Left ventricle myocardium inferior (tissue), 1 donor: ENCODE measurements at places on chromosomes 12 and 14.

- DNase-seq, result no peak
Observed at GRCh38 chr14:51950007-51950406, 39.3 kb upstream of the RTRAF start.

GRCh38 chr14:21861153-21861552 is 187.5 kb upstream of the OR4E1 start:
- no peak for DNase-seq

GRCh38 chr14:49769171-49769570 is 1.2 kb downstream of the KLHDC2 start:
- no peak for DNase-seq

- no peak for DNase-seq
Observed at GRCh38 chr12:54606556-54606955, 18.1 kb upstream of the PPP1R1A start.

- DNase-seq, result no peak
Observed at GRCh38 chr12:77974645-77975044, 144.0 kb downstream of the NAV3 start.

DNA sequence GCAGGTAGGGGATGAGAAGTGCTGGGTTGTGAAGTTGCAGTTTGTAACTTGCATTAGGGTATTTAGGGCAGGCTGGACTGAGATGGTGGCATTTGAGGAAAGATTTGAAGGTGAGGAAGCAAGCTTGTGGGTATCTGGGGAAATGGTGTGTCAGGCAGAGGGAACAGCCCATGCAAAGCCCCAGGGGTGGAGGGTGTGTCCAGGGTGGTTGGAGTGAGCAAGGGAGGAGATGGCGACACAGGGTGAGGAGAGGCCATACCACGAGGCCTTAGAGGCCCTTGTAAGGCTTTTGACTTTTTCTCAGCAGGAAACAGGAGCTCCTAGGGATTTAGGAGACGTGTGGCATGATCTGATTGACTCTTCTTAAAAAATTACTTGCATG is 136.9 kb downstream of the NUAK1 start:
- no peak for DNase-seq

DNA sequence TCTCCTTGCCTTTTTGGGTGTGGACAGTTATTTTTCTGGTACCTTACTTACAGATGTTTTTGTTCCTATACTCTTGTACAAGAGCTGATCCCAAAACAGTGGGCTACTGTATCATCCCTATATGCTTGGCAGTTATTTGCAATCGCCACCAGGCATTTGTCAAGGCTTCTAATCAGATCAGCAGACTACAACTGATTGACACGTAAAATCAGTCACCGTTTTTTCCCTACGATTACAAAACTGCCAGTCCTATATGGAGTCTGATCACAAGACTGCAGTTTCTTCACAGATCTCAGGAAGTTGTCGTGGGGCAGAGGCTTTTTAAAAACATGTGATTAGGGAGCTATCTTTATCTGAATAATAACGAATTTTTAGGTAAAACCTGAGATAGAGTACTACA is 1.3 kb downstream of the LYSET start:
- DNase-seq, result no peak

DNA sequence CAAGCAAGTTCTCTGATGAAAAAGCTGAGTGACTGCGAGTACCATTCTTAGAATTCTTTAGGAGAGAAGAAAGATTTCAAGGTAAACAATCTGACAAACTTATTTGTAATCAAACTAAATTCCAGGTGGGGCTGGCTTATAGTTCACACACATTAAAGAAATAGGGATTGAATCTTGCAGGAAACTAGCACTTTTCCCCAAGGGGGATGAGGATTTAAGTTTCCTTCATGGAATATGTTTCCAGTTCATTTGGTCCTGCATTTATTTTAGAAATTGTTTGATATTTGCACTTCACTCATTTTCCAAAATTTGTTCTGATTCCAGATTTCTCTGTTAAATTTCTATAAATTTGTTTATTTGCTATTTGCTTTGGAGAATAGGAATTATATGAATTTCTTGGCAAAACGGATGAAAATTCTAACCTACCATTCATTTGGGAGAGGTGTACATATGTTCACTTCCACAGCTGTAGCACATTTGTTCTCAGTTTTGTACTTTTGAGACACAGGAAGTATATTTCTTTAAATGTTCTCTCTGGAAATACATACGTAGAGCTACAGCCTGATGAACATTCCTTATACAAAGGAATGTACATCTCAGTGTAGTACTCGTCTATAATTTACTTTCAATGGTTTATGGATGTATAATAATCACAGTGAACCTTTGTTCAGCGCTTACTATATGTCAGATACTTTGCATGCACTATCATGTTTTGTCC is 145.5 kb downstream of the AKAP6 start:
- no peak for DNase-seq

GRCh38 chr12:1995205-1995896 is 8.9 kb downstream of the DCP1B start:
- DNase-seq, result no peak

GRCh38 chr12:101305226-101305779 is 25.4 kb downstream of the UTP20 start:
- no peak for DNase-seq

- DNase-seq, result no peak
Observed at GRCh38 chr12:112468046-112468445, 49.3 kb downstream of the PTPN11 start.

- no peak for DNase-seq
Observed at GRCh38 chr12:28099871-28100270, 90.4 kb upstream of the CCDC91 start.

DNA sequence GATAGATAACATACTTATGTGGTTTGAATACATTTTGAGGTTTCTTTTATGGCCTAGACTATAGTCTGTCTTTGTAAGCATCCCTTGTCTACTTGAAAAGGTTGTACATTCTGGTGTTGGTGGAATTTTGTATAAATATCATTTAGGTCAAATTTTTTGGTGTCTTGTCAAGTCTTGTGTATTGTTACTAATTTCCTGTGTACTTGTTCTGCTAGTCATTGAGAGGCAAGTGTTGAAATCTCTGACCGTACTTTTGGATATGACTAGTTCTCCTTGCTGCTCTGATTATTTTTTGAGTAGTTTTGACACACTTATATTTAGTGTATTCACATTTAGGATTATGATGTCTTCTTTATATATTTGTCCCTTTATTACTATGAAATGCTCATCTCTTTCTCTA is 219.6 kb downstream of the CCDC91 start:
- no peak for DNase-seq

- no peak for DNase-seq
Observed at GRCh38 chr12:94704452-94705306, 54.3 kb upstream of the TMCC3 start.

DNA sequence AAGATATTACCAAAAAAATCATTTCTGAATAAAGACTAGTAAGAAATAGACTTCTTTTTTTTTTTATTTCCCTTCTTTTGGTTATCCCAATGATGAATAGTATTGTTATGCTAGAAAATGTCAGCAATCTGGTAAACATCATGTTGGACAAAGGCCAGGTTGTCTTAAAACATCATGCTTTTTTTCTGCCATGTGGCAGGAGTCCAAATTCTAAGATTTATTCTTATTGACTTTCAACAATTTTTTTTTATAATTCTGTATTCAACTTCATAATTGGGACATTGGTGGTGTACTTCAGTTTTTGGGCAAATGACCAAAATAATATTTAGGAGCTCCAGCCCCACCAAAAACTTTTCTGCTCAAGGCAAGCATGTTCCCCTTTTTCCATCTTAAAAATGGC is 10.5 kb downstream of the DCN start:
- no peak for DNase-seq
